Right renal pelvis (tissue), 4 donors: ENCODE measurements at places on chromosomes 1 and 21. TPM values are rescaled to one million over a fixed set of nuclear protein-coding genes. Genes with fewer than 3 reads are reported as not detected.

DNA sequence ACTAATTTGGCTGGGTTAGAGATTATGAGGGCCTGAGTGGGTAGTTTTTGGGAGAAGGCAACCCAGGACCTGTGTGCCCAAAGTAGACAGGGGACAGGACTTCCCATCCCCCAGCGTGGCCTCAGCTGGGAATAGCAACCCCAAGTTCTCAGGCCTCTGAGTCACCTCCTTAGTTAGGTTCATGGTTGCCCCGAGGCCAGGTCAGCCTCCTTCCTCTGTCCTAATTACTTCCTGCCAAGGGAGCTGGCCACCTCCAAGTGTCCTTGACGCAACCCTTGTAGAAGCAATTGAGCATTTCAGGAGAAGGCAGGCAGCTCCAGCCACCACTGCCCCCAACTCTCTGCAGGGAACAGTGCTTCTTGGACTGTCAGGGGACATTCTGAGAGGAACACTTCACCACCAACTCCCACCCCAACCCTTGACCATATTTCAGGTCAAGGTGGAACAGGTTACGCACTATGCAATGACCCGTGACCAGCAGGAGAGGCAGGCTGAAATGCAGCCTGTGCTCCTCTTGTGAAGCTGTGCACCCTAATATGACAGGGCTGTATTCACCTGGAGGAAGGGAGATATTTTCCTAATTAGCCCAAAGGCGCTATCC lies 5.1 kb upstream of the NT5C1A start:
- DNase-seq = no peak

DNA sequence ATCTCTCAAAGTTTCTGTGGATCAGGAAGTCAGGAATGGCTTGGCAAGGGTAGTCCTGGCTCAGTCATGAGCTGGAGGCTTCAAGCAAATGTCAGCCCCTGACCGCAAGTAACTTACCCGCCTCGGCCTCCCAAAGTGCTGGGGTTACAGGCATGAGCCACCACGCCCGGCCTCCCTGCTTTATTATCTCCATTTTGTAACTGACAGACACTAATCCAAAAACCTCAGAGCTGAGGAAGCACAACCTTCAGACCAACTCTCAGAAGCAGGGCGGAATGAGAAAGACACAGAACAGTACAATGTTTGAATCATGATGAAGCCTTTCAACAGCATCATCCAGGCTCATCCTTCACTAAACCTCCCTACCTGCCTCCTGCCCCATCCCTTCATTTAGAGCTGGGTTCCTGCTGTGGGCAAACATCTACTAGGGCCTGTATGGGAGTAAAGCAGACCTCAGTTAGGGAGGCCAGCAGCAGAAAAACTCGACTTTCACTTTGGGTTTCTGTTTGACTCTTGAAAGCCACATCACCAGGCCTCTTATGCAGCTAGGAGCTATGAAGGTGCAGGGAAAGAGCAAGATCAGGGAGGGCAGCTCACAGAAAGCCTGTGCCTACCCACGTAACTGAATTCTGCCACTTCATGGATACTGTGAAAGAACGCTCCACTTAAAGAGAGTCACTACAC lies 84.4 kb upstream of the RAB4A start:
- DNase-seq = no peak

GRCh38 chr1:60488847-60489246 lies 415.3 kb upstream of the C1orf87 start:
- DNase-seq = no peak

- no peak for DNase-seq
Measured at GRCh38 chr1:40842691-40843090, 19.5 kb downstream of the CITED4 start.

DNA sequence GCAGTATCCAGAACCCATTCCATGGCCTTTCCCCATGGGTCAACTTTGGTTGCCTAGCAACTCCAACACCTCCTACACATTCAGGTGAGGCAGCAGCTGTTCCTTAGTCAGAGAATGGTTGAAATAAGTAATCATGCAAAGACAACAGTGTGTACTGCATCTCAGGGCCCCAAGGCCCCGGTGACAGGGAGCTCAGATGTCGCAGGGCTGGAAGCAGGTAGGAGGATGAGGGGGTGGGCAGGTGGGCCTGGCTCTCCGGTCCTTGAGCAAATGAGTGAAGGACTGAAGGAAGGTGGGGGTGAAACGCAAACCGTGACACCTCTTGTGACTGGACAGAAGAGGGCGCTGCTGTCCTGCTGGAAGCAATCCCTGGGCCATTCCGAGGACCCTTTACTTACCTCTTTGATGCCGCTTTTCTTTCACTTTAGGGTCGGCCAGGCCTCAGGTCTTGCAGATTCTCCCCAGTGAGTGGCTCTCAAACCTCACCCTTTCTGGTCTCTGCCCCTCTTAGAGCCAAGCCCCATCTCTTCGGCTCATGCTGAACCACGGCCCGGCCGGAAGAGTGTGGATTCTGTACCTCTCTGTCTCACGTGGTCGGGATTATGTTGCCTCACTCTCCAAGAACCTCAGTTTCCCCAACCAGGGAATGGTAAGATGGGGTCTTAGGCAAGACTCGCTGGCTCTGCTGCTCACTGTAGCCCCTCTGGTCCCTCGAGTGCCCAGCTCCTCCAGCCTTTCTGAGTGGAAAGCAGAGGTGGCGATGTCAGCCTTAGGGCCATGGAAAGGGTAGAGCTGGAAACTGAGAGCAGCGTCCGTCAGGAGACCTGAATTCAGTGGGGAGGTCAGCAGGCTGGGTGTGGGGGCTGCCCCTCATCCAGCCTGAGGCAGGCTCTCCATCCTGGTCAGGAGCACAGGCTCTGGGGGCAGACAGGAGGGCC lies 5.6 kb upstream of the KCNA10 start:
- DNase-seq = no peak

Gene RNF207
- 21.4 TPM for polyA plus RNA-seq

Gene SMIM12
- polyA plus RNA-seq = 29.9 TPM

Gene NPHS2
- 480 TPM for polyA plus RNA-seq

GRCh38 chr1:92411511-92411910 lies 75.2 kb downstream of the GFI1 start:
- DNase-seq = no peak
